ENCODE measurements at places on chromosomes 5 and 9.

DNA sequence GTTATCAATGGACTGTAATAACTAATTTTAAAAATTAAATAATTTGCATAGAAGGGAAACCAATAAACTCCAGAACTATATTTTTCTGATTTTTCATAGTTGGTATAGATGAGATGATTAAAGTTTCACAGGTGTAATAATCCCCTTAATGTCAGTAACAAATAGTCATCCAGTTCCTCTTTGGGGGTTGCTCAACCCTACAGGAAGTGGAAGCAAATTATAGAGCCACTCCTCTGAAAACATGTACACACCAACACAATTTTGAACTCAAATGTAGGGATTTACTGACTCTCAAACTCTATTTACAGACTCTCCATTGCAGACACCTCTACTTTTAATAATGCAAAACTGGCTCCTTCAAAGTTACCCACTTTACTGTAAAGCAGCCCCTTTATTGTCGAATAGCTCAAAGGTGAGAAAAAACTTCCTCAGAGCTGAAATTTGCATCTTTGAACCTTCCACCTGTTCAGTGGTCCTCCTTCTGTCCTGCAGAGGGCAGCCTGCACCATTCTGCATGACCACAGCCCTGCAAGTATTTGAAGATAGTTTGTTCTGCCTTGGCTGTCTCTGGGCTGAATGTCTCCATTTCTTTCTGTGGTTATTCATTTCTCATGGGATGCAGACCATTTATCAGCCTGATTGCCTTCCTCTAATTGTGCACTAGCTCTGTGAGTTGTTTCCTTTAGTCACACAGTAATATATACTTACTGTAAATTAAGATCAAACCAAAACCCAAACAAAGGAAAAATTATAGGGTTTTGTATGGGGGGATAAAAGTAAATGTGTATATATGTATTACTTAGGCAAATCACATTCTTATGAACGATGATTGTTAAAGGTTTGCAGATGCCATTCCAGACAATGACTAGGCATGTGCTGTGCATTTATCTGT, 383.2 kb upstream of the SGCD start:
- no peak overlapping the region for H3K4me3 ChIP-seq
- H3K27me3 ChIP-seq, result no peaks in the 10 kb centered on the region
- no peak for DNase-seq
- no peaks in the 10 kb centered on the region for H3K36me3 ChIP-seq
- H3K27ac ChIP-seq, result no peak overlapping the region
- H3K4me1 ChIP-seq, result no peaks in the 10 kb centered on the region

DNA sequence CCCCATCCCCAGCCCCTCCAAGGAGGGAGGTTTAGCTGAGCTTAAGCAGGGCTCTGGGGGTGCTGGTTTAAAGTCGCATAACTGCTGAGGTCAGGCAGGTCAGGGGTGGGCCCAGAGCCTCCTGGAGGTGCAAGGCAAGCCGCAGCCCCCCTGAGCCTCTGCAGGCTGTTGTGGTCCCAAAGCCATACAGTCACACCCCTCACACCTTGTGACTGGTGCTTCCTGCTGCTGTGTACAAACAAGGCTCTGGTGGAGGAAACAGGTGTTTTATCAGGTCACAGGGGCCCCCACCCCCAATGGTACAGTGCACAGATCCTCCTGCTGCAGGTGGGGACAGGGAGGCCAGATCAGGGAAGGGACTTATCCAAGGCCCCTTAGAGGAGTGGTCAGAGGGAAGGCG, 8.0 kb downstream of the TCF7 start:
- H3K4me3 ChIP-seq, result no peak overlapping the region
- H3K36me3 ChIP-seq, result no peaks in the 10 kb centered on the region
- no peaks in the 10 kb centered on the region for H3K27me3 ChIP-seq
- no peaks in the 10 kb centered on the region for H3K4me1 ChIP-seq
- no peak for DNase-seq
- H3K27ac ChIP-seq, result no peak overlapping the region

DNA sequence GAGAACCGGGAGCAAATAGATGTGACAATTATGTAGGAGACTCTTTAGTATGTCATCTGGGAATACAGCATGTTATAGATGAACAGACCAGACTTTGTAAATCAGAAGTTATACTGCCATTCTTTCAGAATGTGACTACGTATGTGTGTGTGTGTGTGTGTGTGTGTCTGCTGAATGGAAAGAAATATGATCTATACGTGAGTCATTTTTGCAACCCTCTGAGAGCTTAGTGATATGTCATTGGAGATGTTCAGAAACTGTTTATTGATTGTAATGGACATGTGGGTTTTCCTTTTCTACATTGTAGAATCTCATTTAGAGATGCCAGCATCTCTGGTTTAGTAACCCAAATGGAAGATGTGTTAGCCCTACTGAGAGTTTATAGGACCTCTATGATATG, 731.5 kb downstream of the TLE1 start:
- H3K4me3 ChIP-seq, result no peak overlapping the region
- no peaks in the 10 kb centered on the region for H3K27me3 ChIP-seq
- no peaks in the 10 kb centered on the region for H3K36me3 ChIP-seq
- H3K4me1 ChIP-seq, result no peaks in the 10 kb centered on the region
- DNase-seq, result no peak

- no peak overlapping the region for H3K4me3 ChIP-seq
- peaks cover 18% of the 10 kb centered on the region for H3K4me1 ChIP-seq
- H3K27ac ChIP-seq, result peak overlapping the region; percentile 83
- no peak for DNase-seq
Measured at GRCh38 chr9:124272118-124272517, 14.4 kb downstream of the NEK6 start.
